Central memory CD8-positive, alpha-beta T cell (primary cell): ENCODE measurements at places on chromosomes 1 and 21.

DNA sequence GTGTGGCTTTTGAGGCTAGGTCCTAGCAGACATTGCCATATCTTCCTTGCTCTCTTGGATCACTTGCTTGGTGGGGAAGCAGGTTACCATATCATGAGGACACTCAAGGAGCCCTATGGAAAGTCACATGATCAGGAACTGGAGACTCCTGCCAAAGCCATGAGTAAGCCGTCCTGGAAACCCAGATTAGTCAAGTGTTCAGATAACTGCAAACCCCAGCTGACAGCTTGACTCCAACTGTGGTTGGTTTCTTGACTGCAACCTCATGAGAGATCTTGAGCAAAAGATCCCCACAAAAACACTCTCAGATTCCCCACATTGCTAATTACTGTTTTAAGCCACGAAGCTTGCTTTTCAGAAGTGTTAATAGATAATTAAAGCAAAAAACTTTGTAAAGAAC lies 58.6 kb downstream of the CACNA1E start:
- DNase-seq: no peak
- no peak overlapping the region for H3K4me3 ChIP-seq
- no peak overlapping the region for H3K27ac ChIP-seq
- peaks cover 64% of the 10 kb centered on the region for H3K27me3 ChIP-seq

GRCh38 chr21:34836103-34836932 lies 167.5 kb downstream of the CLIC6 start:
- H3K27me3 ChIP-seq: no peaks in the 10 kb centered on the region
- peaks cover 42% of the 10 kb centered on the region for H3K36me3 ChIP-seq
- DNase-seq: no peak
- H3K4me3 ChIP-seq: no peak overlapping the region
- H3K27ac ChIP-seq: peak overlapping the region; percentile 69

- H3K4me3 ChIP-seq: no peak overlapping the region
- peaks cover 78% of the 10 kb centered on the region for H3K4me1 ChIP-seq
- no peaks in the 10 kb centered on the region for H3K27me3 ChIP-seq
- H3K27ac ChIP-seq: no peak overlapping the region
- peaks cover 17% of the 10 kb centered on the region for H3K36me3 ChIP-seq
- no peak for DNase-seq
Observed at GRCh38 chr1:175173531-175173930, 19.0 kb downstream of the KIAA0040 start.

DNA sequence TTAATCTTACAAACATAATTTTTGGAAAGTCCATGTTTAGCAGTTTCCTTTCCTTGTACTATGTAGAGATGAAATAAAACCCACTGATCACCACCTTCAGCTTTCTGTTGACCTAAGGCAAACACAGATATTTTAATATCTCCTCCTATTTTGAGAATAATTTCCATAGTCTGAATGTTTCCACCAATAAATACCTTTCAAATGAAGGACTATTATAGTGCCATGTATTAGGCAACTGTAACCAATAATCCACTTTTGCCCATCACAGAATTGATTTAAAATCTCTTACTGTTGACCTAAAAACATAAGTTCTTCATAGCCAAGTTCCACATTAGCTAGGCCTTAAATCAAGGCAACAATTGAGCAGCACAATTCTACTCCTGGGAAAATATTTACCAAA lies 1.8 kb downstream of the CDC42BPA start:
- H3K27me3 ChIP-seq: peaks cover 91% of the 10 kb centered on the region
- no peak overlapping the region for H3K27ac ChIP-seq
- H3K4me3 ChIP-seq: no peak overlapping the region
- H3K36me3 ChIP-seq: no peaks in the 10 kb centered on the region
- H3K4me1 ChIP-seq: no peaks in the 10 kb centered on the region

DNA sequence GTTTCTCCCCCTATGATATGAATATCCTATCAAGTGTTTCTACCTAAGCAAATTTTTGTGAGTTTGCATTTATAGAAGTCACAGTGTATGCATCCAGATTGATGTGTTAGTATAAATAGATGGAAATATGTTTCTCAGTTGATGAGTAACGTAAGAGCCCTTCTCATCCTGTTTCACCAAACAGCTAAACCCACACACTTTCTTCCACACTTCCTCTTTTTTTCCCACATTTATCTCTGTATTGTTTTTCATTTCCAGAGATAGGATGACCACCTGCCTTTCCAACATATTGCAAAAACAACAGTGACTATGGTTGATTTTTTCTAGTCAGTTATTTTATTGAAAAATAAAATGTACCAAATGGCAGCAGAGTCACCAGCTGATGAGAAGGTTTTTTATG lies 490.1 kb downstream of the NEGR1 start:
- H3K4me3 ChIP-seq: no peak overlapping the region
- no peaks in the 10 kb centered on the region for H3K4me1 ChIP-seq

GRCh38 chr1:180646547-180646946 lies 14.7 kb downstream of the XPR1 start:
- no peaks in the 10 kb centered on the region for H3K36me3 ChIP-seq
- no peak overlapping the region for H3K4me3 ChIP-seq
- no peak for DNase-seq

- peaks cover 17% of the 10 kb centered on the region for H3K36me3 ChIP-seq
- DNase-seq: no peak
- no peaks in the 10 kb centered on the region for H3K27me3 ChIP-seq
- H3K4me1 ChIP-seq: peaks cover 6% of the 10 kb centered on the region
- no peak overlapping the region for H3K27ac ChIP-seq
- H3K4me3 ChIP-seq: no peak overlapping the region
Observed at GRCh38 chr1:108601708-108602410, 42.0 kb downstream of the EEIG2 start.

DNA sequence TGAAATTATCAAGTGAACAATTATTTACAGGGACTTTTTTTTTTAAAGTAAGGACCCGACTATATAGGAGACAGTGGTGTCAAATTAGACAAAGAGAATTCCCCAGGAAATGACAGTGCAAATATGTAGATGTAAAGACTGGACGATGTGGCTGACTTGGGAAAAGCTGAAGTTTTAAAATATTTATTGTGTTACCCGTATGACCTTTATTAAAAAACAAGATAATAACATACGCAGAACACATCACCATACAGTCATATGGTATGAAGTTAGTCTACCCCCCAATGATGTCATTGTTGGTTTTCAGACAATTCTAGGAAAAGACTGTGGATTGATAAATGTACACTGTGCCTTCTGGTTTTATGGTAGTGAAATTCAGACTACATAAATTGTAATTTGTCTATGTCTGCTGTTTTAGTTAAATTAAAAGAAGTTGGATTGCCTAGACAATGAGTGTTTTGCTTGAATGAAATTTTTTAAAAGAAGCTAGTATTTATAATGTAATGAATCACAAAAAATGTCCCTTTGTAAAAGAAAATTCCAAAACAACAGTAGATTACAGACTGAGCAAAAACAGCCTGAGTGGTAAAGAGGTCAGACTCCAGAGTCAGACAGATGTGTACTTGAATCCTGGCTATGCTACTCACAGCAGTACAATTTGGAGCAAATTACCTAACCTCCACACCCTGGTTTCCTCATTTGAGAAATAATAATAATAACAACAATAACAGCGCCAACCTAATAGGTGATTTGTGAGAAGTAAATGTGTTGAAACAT lies 15.5 kb upstream of the PDC start:
- H3K4me3 ChIP-seq: no peak overlapping the region
- no peak overlapping the region for H3K27ac ChIP-seq
- H3K4me1 ChIP-seq: no peaks in the 10 kb centered on the region
- DNase-seq: no peak
- no peaks in the 10 kb centered on the region for H3K27me3 ChIP-seq

DNA sequence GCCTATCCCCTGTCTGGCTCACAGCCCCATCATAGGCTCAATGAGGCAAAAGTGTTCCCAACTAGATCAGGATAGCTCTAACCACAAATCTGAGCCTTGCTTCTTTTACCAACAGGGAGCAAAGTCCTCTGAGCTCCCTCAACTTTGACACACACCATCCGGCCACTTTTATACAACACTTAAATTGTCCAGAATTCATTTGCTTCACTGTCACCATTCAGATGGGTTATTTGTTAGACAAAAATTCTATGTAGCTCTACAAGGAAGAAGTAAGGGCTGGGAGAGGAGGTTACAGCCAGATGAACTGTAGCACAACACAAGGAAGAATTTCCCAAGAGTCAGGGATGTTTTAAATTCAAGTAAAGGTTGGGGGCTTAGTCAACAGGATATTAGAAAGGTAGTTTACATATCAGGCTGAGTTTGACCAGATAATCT lies 50.8 kb downstream of the TGFBR3 start:
- no peak overlapping the region for H3K4me3 ChIP-seq
- H3K36me3 ChIP-seq: peaks cover 10% of the 10 kb centered on the region
- H3K27me3 ChIP-seq: no peaks in the 10 kb centered on the region
- DNase-seq: no peak

DNA sequence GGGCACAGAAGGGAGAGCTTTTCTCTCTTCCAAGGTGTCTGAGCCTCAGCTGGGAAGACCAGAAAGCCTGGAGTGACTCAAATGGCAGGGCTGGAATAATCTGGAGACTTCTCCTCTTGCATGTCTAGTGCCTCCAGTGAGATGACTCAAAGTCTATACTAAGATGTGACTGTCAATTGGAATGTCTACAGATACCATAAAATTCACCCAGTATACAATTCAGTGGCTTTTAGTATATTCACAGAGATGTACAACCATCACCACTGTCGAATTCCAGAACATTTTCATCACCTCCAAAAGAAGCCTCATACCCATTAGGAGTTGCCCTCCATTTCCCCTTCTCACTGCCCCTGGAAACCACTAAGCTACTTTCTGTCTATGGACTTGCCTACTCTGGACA lies 47.9 kb upstream of the CNN3 start:
- no peak overlapping the region for H3K4me3 ChIP-seq
- H3K27ac ChIP-seq: no peak overlapping the region
- no peak for DNase-seq
- peaks cover 2% of the 10 kb centered on the region for H3K36me3 ChIP-seq
- H3K27me3 ChIP-seq: no peaks in the 10 kb centered on the region

- no peaks in the 10 kb centered on the region for H3K27me3 ChIP-seq
- no peak overlapping the region for H3K4me3 ChIP-seq
- no peak overlapping the region for H3K27ac ChIP-seq
- H3K36me3 ChIP-seq: no peaks in the 10 kb centered on the region
- H3K4me1 ChIP-seq: no peaks in the 10 kb centered on the region
Observed at GRCh38 chr21:21464684-21465083, 466.5 kb downstream of the NCAM2 start.

GRCh38 chr1:91710261-91710660 lies 175.7 kb downstream of the TGFBR3 start:
- no peak overlapping the region for H3K4me3 ChIP-seq
- H3K27me3 ChIP-seq: no peaks in the 10 kb centered on the region
- H3K4me1 ChIP-seq: peaks cover 61% of the 10 kb centered on the region

DNA sequence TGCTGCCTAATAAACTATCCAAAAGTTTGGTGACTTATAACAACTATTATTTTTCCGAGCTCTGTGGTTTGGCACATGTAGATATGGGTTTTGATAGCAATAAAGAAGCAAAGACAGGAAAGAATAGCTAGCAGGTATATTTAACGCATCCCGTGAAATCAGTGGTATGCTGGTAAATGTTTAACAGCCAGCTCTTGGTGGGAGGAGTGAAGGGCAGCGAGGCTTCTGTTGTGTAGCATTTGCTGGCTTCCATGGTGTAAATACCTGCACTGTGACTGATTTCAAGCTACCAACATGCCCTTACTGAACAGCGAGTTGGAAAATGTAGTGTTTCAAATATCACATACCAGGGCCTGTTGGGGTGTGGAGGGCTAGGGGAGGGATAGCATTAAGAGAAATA lies 291.0 kb downstream of the PRDM2 start:
- DNase-seq: no peak
- peaks cover 73% of the 10 kb centered on the region for H3K27me3 ChIP-seq
- no peak overlapping the region for H3K27ac ChIP-seq
- no peak overlapping the region for H3K4me3 ChIP-seq

DNA sequence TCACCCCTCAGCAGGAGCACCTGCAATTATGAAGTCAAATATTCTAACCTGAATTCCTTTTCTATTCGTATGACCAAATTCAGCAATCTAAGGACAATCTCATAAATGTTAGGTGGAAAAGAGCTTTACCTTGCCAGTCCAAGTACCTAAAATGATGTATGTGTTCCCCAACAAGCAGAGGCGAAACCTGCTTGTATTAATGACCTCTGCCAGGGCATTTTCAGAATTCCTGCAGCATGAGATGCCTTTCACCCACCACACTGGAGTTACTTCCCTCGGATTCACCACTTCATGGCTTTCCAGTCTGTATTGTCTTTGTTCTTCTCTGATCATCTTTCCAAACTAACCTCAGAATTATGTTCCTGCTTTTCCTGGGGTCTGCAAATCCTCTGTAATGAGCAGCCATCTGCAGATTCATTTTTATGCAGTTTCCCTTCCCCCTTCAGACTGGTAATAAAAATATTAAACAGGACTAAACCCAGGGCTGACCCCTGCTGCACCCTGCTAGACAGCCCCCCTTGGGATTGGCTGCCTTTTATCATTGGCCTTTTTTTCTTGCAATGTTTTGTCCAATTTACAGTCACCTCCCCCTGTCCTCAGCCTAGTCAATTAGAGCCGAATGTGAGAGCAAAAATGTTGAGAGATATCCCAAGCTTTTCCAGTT lies 26.6 kb upstream of the CASQ2 start:
- H3K27me3 ChIP-seq: peaks cover 78% of the 10 kb centered on the region
- H3K27ac ChIP-seq: no peak overlapping the region
- H3K4me1 ChIP-seq: no peaks in the 10 kb centered on the region
- DNase-seq: no peak

- H3K27ac ChIP-seq: no peak overlapping the region
- peaks cover 3% of the 10 kb centered on the region for H3K36me3 ChIP-seq
- H3K4me3 ChIP-seq: no peak overlapping the region
- H3K27me3 ChIP-seq: peaks cover 69% of the 10 kb centered on the region
- no peak for DNase-seq
Observed at GRCh38 chr1:158185770-158186169, 5.1 kb downstream of the CD1D start.

DNA sequence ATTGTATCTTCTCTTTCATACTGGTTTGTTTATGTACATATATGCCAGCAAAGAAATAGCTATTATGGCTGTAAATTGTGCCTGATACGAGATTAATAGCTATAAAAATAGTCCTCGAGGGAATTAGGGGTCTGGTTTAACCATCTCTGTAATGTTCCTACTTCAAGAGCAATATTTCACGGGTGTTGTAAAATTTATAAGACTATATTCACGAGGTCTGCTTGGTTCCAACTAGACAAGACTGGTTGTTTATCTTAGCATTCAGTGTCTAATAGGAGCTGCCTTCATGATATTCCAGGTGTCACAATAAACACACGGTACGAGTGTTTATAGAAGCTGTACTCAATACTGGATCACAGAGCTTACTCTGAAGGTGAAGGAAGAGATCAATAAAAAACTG lies 389.9 kb downstream of the SIPA1L2 start:
- no peaks in the 10 kb centered on the region for H3K36me3 ChIP-seq
- peaks cover 53% of the 10 kb centered on the region for H3K27me3 ChIP-seq
- H3K4me1 ChIP-seq: no peaks in the 10 kb centered on the region
- DNase-seq: no peak
- H3K4me3 ChIP-seq: no peak overlapping the region
- no peak overlapping the region for H3K27ac ChIP-seq

GRCh38 chr1:154999571-155000410 lies 2.8 kb upstream of the ZBTB7B start:
- H3K27ac ChIP-seq: peak overlapping the region; percentile 54
- H3K4me3 ChIP-seq: peak overlapping the region; percentile 94
- H3K27me3 ChIP-seq: no peaks in the 10 kb centered on the region
